ENCODE measurements at places on chromosomes 3 and 15.

- no peak for DNase-seq
Observed at GRCh38 chr3:134535186-134535970, 49.5 kb downstream of the CEP63 start.

DNA sequence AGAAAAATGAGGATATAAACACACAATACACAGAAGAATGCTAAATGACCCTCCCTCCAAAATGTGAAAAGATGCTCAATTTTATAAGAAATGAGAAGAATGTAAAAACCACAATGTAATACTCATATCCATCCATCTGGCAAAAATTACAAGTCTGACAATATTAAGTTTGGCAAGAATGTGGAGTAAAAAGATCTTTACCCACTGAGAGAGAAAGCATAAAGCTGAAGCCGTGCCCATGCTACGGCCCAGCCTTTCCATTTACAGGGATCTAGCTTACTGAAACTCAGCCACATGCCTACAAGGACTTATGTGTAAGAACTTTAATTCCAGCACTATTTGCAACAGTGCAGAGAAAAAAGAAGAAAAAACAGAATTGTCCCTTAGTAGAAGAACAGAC, 42.9 kb downstream of the ATP13A3 start:
- DNase-seq: no peak

DNA sequence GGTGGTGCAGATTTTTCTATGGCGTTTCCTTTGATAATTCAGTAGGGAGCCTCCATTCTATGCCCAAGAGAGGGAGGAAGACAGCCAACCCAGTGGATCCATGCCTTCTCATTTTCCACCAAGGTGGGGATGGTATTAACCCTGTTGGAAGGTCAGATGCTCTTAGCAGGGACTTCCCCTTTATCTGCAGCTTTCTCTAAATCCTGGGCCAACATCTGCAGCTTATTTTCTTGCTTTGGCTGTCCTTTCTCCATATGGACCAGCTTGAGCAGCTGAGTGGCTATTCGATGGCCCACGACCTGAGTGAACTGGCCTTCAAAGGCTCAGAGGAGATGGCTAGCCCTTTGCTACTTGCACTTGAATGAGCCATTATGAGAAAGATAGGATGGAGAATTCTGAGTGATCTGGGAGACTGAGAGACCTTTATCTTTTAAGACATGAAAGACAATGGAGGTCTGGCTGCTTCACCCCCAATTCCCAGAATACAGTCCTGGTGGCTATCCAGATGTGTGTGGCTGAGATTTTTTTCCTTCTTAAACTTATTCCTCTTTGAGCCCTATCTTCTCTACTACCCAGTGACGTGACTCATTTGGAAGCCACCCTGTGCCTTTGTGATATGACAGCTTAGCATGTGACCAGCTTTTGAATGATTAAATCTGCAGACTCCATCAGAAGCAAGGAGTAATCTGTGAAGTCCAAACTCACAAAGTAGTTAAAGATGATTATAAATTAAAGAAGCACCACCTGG, 39.6 kb upstream of the TRAK1 start:
- no peak for DNase-seq

DNA sequence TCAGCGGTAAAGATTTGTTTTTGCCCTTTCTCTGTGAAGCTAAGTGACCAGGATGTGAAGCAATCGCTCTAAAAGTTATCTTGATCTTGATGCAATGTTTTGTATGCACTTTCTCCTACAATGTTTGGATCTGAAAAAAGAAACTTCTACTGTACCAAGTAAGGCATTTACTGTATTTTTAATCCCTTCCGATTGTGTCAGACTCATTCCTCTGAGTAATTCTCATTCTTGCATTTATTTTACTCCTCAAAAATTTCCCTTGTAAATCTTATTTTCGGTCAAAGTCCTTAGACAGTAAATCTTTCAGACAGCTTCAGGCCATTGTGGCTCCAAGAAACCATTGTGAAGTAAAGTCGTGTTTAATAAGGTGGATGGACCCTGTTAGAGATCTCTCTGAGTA, 141.9 kb downstream of the TP63 start:
- DNase-seq: no peak

DNA sequence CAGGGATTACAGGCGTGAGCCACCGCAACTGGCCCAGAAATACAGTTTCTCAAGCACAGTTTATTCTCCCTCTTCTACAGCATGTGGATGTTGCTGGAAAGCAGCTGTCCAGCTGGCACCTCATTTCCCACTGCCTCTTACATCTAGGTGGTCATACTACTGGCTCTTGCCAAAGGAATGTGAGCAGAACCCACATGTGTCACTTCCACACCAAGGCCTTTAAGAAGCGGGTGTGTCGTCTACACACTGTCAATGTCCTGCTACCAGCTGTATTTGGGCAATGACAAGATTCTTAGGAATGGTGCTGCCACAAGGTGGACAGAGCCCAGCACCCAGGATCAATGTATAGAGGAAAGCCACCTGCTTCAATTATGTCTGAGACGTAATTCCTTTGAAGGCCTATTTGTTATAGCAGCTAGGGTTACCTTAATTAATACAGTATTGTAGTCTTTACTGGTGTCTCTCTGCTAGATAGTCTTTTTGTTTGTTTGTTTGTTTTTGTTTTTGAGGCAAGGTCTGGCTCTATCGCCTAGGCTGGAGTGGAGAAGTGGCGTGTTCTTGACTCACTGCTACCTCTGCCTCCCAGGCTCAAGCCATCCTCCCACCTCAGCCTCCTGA, 15.1 kb upstream of the RAB7A start:
- DNase-seq: no peak

GRCh38 chr3:179865861-179866505, 170.8 kb downstream of the PEX5L start:
- no peak for DNase-seq

Measured in stimulated activated CD4-positive, alpha-beta T cell treated with anti-CD3 and anti-CD28 coated beads, Interleukin-4, amount 100 ng/mL, for 4 hours (primary cell).